ENCODE measurements at places on chromosomes 2 and 18.

DNA sequence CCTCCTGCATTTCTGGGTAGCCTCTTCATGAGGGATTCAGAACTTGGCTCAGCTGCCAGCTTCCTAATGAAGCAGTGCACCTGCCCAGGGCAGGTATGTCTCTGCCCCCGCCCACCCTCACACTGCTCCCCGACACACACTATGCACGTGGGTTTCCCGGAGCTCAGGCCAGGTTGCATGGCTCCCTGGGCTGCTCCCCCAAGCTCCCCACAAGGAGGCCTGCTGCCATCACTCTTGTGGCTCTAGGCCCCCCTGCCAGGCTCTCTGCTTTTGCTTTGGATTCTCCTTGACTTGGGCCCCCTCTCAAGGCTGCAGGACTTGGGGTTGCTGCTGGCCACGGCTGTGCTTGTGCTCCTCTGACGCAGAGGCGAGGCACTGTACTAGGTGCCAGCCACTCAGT, 43.6 kb downstream of the ADD2 start:
- no peaks in the 10 kb centered on the region for H3K4me1 ChIP-seq
- DNase-seq = no peak
- no peaks in the 10 kb centered on the region for H3K27me3 ChIP-seq
- no peaks in the 10 kb centered on the region for H3K36me3 ChIP-seq
- H3K27ac ChIP-seq = no peak overlapping the region

GRCh38 chr18:50286391-50287027, 983 bp downstream of the CXXC1 start:
- H3K4me1 ChIP-seq = peaks cover 17% of the 10 kb centered on the region
- peaks cover 3% of the 10 kb centered on the region for H3K27me3 ChIP-seq
- H3K27ac ChIP-seq = no peak overlapping the region
- DNase-seq = no peak

GRCh38 chr2:108115868-108116267, 123.9 kb upstream of the SULT1C3 start:
- H3K27ac ChIP-seq = no peak overlapping the region
- DNase-seq = no peak
- no peaks in the 10 kb centered on the region for H3K36me3 ChIP-seq
- H3K4me1 ChIP-seq = no peaks in the 10 kb centered on the region
- no peak overlapping the region for H3K4me3 ChIP-seq

DNA sequence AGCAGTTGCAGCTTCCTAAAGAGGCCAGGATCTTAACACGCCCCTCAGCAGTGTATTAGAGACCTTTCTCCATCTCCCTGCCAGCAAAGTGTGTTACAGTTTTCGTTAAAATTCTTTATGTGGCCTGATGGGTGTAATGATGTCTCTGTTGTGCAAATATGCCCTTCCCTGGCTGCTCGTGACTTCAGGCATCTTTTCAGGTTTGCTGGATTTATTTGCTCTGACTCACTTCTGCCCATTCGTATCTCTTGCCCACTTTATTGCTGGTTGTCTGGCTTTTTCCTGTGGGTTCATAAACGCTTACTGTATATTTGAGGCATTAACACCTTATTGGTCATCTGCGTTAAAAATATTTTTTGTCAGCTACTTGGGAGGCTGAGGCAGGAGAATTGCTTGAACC, 134.5 kb downstream of the ASB1 start:
- H3K27me3 ChIP-seq = peaks cover 18% of the 10 kb centered on the region
- peaks cover 9% of the 10 kb centered on the region for H3K4me1 ChIP-seq
- H3K36me3 ChIP-seq = no peaks in the 10 kb centered on the region
- H3K4me3 ChIP-seq = no peak overlapping the region
- no peak for DNase-seq
- H3K27ac ChIP-seq = no peak overlapping the region

GRCh38 chr2:166081131-166081632, 46.6 kb downstream of the SCN1A start:
- H3K4me3 ChIP-seq = no peak overlapping the region
- H3K27me3 ChIP-seq = no peaks in the 10 kb centered on the region
- H3K4me1 ChIP-seq = no peaks in the 10 kb centered on the region
- no peak overlapping the region for H3K27ac ChIP-seq

DNA sequence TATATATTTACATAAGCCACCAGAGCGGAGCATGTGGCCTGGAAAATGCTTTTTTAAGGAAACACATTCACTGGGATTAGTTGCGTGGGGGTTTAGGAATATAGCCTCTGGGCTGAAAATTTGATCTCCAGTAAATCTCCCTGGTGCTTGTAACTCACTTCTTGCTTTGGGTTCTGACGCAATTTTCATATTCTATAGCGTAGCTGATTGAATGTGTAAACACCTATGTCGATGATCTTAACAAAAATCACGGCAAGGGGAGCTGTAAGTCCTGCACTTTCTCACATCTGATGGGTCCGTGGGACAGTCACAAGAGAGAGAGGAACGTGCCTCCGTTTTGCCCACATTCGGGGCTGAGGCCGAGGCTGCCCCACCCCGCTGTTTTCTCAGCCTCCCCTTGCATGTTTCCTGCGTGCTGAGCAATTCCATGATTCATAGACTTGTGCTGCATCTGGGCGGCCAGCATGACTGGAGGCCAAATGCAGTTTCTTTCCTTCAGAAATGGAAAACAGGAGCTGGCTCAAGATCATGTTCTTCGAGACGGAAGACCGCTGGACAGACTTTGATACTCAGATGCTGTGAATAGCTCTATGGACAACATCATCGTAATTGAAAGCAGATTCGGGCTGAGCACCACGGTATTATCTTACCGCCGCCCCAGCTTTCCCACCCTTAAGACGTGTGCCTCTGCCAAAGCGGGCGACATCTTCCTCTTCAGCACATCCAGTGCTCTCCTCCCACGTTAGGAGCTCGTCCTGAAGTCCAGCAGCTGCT, 109.2 kb downstream of the TMEM18 start:
- peak; percentile 98 for DNase-seq
- peaks cover 15% of the 10 kb centered on the region for H3K4me1 ChIP-seq
- peaks cover 8% of the 10 kb centered on the region for H3K27me3 ChIP-seq
